KG1 (cell line): ENCODE measurements at places on chromosomes 4 and X.

DNA sequence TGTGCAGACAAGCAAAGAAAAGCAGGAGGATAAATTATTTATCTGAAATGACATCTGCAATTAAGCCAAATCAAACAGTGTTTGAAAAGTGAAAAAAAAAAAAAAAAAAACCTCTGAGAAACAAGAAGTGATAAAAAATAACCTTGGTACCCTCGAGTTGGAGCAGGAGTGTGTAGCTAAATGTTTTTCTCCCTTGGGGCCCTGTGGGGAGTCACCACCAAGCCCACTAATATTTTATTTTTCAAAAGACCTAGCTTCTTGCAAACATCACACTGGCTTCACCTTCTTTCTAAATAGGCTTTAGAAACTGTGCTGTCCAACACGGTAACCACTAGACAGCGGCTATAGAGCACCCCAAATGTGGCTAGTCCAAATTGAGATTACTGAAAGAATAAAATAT is 47.7 kb downstream of the SNX25 start:
- no peak for DNase-seq

GRCh38 chr4:104166749-104167148 is 327.9 kb downstream of the CXXC4 start:
- no peak for DNase-seq

DNA sequence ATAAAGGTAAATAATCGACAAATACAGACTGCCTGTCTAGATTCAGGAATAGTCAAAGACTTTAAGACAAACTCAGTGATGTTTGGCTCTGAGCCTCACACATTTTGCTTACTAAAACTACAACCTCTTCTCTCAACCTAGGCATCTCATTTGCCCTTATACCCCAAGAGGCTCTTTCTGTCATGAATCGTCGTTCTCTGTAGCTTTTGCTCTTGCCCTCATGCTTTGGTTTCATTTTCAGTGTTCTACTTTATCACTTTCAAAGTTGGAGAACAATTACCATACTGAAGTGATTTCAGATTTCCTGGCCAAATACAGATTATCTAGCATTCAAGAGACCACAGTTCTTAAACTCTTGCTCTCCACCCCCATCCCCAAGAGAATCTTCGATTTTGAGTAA is 114.1 kb upstream of the RAP2C start:
- DNase-seq = no peak

- DNase-seq = no peak
Observed at GRCh38 chr4:168449719-168450452, 30.4 kb downstream of the DDX60L start.

- no peak for DNase-seq
Observed at GRCh38 chrX:85963736-85964135, 83.6 kb downstream of the CHM start.

GRCh38 chrX:33970028-33970967 is 161.8 kb downstream of the FAM47A start:
- DNase-seq = no peak

DNA sequence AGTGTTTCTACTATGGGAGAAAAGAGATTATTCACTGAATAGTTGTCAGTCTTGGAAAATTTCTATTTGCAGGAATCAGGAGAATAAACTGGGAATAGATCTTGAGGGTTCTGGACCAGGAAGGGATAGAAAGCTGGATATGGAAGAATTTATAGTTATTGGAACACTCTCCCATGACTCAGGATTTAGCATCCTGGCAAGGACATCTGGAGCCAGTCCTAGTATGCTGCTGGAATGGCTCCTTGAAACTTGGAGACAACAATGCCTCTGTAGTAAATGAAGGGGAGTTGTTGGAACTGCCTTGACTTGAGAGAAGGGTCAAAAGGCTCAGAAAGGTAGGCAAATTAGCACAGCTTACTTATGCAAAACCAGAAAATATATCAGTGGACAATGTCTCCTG is 23.5 kb upstream of the THOC2 start:
- no peak for DNase-seq

DNA sequence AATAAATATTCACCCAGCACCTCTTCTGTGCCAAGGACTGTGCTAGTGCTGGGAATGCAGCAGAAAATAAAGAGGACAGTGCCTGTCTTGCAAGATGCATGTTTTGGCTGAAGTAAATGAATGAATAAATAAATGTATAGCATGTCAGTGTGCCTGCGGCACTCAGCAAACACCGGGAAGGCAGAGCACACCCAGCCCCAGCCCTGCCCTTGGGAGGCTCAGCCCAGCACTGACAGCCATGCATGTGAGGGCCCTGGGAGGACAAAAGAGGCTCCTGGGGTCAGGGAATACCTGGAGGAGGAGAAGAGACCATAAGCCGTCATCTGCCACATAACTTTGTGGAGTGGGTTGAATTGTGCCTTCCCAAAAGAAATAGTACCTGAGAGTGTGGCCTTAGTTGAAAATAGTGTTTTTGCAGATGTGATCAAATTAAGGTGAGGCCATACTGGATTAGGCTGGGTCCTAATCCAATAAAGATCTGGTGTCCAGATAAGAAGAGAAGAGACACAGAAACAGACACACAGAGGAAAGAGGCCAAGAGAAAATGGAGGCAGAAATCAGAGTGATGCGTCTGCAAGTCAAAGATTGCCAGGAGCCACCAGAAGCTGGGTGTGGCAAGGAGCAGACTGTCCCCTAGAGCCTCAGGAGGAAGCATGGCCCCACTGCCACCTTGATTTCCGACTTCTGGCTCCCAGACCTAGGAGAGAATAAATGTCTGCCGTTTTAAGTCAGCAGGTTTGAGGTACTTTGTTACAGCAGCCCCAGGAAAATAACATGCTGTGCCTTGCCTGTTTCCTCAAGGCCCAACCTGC is 16.3 kb downstream of the C4orf50 start:
- DNase-seq = no peak

DNA sequence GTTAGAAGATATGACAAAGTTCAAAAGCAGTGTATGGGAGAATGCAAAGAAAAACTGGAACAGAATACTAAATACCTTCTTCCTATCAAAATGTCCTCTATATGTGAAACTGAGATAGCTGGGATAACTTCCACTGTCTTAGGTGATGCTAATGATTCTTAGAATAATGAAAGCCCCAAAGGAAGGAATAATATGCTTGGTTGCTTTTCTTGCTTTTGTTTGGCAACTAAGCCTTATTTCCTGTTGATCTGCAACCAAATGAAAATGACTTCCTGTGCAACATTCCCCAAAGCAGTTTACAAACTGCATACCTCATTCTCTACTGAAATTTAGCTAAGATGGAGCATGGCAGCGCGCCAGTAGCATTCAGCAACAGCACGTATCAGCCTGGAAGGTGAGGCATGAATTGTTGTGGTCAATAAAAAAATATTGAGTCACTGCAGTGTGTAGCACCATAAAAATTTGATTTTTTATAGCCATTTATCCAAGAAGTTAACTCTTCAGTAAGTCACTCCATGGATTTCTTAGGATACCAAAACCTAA is 18.7 kb downstream of the NDNF start:
- no peak for DNase-seq

DNA sequence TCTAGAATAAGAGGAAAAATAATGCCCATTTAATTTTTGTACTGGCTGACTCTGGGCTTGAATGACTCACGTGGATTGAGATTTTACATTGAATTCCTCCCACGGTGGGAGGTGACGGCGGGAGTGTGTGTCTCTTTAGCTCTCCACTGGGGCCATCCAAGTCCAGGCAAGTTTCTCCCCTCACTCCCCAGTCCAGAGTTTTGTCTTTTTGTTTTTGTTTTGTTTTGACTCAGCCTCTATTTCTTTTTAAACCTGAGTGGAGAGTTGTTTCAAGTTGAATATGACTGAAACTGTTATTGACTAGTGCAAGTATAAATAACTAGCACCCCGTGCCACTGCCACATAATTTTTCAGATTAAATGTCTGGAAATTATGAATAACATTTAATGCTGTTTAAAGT is 13.6 kb downstream of the CHST7 start:
- no peak for DNase-seq

GRCh38 chr4:4437798-4438470 is 51.0 kb downstream of the NSG1 start:
- no peak for DNase-seq

DNA sequence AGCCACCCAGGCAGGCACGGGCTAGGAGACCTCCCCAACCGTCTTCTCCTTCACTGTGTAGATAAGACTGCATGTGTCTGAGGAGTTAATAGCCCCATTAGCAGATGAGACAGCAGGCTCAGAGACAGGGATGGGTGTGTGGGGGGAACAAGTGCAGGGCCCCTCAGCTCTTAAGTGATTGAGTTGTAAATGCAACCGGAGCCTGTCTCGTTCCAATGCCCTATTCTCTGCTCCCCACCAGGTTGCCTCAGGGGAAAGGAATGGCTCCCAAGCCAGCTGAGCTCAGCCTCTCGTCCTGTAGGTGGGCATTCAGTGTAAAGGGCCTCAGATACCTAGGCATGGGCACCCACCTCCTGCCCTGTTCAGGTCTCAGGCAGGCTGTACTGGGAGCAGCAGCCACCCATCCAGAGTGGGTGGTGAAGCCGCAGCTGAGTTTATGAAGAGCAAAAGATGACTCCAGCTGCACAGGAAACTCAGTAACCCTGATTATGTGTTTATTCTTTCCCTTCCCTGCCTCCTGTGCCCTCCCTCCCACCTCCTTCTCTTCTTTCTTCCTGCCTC is 87.3 kb downstream of the PJA1 start:
- no peak for DNase-seq

DNA sequence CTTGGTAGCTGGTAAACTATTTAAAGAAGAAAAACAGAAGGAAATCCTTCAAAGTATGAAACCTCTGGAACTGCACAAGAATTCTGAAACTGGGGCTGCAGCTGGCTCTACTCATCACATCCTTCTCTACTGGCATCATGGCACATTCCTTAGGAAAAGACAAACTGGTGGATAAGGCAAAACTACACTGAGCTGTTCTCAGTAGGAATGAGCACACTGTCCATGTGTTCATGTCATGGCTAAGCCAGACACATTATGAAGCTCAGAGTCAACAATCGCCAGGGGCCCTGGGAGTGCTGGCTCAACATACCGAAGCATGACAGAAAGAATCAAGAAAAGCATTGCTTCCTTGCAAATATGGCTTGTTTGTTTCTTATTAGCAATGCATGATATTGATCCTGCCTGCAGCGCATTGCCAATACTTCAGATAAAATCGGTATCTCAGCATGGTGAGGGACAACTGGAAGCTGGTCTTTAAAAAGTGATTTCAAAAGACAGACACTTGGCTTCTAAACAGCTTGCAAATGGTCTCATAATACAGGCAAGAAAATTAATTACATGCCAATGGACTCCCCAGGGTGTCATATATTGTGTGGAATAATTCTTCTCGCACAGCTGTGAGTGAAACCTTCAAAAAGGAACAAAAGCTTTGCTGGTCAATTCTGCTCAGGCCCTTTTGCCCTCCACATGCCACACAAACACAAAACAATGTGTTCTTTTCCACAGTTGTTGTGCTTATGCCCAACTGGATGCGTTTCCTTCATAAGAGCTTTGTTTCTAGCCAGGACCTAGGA is 300.2 kb upstream of the VCX start:
- DNase-seq = no peak

- no peak for DNase-seq
Observed at GRCh38 chr4:48031802-48032525, 15.4 kb downstream of the NIPAL1 start.

- no peak for DNase-seq
Observed at GRCh38 chrX:96929036-96929435, 45.3 kb downstream of the RPA4 start.

- DNase-seq = no peak
Observed at GRCh38 chrX:15977644-15978043, 123.0 kb upstream of the AP1S2 start.

GRCh38 chr4:179552131-179552530 is 2109.9 kb upstream of the AGA start:
- no peak for DNase-seq

- no peak for DNase-seq
Observed at GRCh38 chr4:26788341-26788733, 72.3 kb upstream of the STIM2 start.
